ENCODE measurements at places on chromosomes 2 and 18.

DNA sequence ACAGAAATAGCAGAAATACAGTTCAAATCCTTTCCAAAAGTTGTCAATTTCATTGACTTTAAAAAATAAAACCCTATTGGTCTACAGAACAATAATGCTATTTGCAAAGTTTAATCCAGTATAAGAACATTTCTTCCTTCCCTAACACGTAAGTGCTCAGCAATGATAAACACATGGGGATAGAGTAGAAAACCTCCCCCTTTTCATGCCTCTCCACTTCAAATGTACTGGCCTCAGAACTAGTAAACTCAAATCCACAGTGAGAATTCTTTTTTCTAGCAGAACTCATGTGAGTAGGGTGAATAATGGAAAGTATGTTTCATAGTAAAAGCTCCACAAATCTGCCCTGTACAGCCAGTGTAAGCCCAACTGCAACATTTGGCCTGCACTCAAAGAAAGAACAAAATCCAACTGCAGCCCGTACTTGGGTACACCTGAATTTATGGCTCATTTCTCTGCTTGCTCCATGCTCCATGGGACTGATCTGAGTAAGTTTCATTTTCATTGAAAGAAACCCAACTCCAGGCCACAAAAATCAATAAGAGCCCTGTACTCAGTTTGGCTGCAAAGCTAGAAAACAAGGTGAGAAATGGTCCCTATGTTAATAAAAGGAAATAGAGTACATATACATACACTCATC, 115.0 kb upstream of the RMDN2 start:
- no peak for DNase-seq

DNA sequence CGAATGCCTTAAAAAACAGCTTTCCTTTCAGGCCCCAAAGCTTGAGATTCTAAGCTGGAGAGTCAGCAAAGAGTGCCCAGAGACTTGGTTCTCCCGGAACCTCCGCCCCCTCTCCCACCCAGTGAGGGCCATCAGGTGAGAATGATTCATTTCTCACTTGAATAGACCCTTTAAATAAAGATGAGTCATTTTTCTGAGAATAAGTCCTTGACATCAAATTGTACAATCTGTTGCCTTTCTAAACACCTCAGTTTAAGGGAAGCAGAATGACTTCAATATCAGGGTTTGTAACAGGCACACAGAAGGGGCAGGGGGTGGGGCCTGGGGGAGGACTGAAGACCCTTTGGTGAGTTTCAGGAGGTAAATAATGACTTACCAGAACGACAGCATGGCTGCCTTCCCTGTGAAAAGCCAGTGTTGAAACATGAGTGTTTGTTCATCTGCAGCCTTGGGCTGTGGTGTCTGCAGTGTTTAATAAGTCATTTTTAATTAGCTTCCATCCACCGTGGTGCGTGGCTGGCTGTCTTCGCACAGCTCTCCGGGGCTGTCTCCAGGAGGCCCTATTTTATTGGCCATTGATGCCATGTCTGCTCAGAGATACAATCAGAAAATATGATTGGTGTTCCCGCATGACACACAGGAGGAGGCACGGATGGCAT, 134.9 kb upstream of the ZNF236 start:
- peak; percentile 8 for DNase-seq

GRCh38 chr18:45505497-45506206, 109.6 kb upstream of the SLC14A2 start:
- DNase-seq, result no peak

GRCh38 chr2:219269362-219270054, 9.7 kb upstream of the DNAJB2 start:
- no peak for DNase-seq

Data from activated CD4-positive, alpha-beta T cell treated with anti-CD3 and anti-CD28 coated beads for 24 hours (primary cell).